NAMALWA (cell line): ENCODE measurements at places on chromosomes 5 and 9.

DNA sequence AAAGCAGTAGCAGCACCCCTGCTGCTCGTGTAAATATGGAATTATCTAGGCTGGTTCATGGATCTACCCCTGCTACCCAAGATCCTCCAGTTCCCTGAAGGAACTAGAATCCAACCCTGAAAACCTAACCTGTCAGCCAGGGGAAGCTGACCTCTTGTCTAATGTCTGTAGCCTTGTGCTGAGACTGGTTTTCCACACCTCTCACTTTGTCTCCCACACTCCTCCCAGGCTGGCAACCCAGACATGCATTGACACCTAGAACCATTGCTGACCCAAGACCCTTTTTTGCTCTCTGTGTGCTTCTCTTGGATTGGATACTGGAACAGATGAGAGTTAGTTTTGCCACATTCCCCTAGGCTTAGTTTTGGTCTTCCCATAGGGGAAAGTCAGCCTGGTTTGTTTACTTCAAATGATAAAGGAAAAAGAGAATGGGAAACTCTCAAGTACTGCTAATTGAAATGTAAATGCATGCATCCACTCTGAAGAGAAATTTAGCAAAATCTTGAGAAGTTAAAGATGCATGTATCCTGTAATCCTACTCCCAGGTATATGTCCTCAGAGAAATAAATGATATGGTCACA is 36.6 kb upstream of the NR4A3 start:
- DNase-seq = no peak

DNA sequence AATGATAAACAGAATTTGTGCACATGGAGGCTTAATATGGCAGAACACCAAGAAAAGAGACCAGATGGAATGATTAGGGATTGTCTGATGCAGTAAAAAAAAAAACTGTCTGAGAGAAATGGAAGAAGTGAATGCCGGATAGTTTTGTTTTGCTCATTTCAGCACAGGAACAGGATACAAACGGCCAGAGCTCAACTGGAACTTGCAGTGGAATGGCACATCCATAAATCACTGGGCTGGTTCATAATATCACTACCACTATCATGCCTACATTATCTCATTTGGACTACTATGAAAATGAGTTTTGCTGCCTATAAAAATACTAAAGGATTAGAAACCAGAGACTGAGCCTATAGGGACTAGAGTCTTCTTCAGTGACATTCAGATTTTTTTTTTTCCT is 9.7 kb downstream of the PTAR1 start:
- no peak for DNase-seq

GRCh38 chr5:67986761-67987160 is 228.8 kb upstream of the PIK3R1 start:
- DNase-seq = no peak

- no peak for DNase-seq
Measured at GRCh38 chr9:132239518-132239917, 77.7 kb downstream of the NTNG2 start.

DNA sequence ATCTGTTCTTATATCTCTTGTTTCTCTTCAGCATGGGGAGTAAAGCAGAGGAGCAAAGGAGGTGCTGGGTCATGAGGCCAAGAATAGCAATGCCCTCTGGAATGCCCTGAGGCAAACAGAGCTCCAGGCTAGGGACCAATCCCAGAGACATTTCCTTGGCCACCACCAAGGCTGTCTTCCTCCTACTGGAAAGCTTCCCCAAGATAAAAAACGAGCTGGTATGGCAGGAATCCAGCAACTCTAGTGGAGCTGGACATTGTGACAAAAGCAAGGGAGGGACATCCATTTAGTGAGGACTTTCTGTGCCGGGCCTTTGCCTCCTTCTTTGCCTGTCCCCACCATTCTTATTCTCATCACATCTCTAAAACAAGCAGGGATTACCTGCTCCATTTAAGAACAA is 161.6 kb downstream of the ASTN2 start:
- DNase-seq = no peak

DNA sequence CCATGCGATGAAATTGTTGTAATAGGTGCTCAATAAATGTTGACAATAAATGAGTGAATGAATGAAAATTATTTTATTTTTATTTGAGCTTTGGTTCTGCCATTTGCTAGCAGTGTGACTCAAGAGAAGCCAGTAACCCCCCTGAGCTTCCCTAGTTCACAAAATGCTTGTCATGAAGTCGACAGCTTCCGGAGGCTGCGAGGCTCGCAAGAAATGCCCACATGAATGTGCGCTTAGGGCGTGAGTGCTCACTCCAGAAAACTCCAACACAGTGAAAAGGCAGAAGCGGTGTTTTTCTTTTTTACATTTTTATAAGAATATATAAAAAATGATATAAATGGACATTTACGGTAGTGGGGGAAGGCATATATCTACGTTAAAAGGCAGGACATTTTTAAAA is 26.5 kb downstream of the CDKN2A start:
- DNase-seq = no peak

DNA sequence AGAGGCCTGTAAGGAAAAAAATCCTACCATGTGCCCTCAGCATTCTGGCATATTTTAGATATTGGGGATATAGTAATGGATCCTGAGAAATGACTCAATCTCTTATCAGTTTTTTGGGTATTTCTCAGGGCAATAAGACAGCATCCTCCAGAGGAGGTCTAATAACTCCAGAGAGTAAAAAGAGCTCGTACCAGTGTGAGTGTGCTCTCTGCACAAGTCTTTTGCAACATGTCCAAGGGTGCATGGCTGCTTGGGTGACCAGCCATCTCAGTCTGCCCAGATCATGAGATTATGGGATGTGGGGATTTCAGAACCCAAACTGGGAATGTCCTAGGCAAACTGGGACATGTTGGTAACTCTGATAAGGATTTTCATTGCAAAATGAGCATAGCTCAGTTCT is 15.3 kb downstream of the ASPN start:
- DNase-seq = no peak

DNA sequence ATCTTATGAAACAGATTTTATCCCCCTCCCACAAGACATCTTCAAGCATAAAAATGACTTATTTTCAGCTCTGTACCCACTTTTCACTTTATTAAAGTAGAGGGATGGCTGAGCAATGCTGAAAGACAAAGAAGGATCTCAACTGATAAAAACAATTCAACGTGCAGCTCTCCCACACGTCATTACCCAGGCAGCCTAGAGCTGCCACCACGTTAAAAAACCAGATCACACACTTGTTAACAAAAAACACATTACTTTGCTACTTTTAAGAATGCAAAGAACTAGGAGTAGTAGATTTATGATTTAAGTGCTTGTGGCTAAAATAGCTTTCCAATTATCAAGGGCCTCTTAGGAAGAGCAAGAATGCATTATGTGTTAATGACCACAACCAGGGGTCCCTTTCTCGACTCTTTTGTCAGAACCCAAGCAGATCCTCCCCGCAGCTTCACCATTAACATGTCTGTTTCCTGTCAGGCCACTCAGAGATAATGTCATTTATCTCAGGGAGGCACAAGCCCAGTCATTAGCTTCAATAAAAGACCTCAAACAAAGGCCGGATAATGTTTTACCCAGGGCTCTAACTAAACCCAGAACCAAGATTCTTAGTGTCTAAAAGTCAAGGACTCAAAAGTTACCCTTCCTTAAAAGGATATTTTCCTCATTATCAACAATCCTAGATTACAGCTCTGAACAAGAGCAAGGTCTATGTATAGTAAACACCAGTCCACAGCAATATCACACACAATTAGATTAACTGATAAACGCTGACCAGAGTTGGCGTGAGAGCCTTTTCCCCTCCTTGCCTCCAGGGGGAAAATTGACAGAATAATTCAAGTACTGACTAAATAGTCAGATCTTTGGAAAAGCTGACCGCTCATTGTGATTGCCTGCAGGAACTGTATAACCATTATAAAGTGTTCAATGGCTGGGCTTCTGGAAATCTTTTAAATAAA is 7.5 kb downstream of the ZNF608 start:
- peak; percentile 54 for DNase-seq

DNA sequence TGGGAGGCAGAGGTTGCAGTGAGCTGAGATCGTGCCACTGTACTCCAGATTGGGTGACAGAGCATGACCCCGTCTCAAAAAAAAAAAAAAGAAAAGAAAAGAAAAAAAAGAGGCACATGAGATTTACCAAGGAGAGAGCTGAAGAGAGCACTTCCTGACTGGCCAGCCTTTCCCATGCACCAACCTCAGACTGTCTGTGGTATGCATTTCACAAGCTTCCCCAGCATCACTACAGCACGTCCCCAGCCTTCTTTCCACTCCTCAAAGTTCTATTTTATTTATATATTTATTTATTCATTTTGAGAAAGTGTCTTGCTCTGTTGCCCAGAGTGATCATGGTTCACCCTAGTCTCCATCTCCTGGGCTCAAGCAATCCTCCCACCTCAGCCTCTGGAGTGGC is 13.6 kb upstream of the FUBP3 start:
- no peak for DNase-seq

DNA sequence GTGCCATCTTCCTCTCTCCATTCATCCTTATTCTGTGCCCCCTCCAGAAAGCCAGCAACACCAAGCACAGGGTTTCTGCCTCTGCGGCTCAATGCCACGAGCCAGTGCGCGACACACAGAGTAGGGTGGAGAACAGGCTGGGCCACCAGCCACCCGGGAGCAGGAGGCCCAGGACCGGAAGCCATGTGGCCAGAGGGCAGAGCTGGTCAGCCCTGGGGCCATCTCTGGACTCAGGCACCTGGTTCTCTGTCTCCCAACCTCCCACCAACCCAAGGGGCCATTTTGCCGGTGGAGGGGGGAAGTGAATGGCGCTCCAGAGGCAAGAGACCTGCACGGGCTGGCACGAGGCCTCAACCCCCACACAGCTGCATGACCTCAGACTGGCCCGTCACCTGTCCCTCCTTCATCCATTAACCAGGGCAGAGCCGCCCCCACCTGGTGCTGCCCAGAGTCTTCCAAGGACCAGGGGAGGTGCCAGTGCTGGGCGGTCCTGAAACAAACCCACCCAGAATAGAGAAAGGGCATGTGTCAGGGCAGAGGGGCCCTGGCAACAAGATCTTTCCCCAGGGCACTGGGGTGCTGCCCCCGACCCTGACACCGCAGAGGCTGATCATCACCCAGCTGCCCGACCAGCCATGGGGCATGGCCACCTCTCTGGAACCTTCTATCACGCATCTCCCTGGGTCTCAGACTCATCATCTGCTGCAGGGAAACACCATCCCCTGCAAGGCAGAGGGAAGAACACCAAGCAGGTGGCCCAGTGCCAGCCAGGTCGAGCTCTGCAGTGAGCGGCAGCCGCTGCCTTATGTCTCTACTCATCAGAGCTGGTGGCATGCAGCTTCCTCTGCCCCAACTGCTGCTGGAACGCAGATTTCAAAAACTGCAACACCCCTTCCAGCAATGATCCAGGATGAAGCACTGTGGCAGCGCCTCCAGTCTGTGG is 11.9 kb downstream of the VAV2 start:
- DNase-seq = no peak

DNA sequence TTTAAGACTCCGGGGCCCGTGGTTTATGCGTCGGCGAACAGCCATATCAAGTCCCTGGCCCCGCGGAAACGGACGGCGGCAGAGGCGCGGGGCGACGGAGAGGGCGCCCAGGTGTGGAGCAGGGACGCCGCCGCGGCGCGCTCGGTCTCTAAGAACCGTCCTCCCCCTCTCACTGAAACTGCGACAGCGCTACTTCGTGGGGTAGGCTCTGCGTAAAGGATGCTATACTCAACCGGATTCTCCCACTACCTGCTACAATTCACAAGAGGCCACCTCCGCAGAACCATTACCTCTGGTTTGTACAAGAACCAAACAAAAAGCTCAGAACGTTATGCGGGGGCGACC is 404 bp downstream of the MRNIP start:
- peak; percentile 65 for DNase-seq

DNA sequence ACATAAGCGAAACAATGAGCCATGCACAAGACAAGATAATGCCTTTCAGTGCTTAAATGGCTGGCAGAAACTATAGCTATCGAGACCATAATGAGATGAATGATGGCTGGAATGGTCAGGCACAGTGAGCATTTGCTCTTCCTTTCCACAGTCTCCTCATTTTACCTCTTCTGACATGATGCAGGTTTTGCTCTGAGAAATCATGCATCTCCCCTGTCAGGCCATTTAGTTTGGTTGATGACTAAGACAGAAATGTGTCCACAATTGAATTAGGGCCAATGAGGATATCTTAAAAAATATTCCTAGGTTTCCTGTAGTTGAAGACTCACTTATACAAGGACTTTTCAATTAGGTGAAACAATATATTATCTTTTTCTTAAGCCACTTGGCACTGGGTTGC is 475.1 kb downstream of the TMEM232 start:
- DNase-seq = no peak

DNA sequence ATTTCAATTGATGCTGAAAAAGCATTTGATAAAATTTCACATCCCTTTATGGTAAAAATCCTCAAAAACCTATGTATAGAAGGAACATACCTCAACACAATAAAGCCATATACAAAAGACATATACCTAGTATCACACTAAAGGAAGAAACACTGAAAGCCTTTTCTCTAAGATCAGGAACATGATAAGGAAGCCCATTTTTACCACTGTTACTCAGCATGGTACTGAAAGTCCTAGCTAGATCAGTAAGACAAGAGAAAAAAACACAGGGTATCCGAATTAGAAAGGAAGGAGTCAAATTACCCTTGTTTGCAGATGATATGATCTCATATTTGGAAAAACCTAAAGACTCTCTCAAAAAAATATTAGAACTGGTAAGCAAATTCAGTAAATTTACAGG is 350.2 kb upstream of the PDE4D start:
- no peak for DNase-seq

DNA sequence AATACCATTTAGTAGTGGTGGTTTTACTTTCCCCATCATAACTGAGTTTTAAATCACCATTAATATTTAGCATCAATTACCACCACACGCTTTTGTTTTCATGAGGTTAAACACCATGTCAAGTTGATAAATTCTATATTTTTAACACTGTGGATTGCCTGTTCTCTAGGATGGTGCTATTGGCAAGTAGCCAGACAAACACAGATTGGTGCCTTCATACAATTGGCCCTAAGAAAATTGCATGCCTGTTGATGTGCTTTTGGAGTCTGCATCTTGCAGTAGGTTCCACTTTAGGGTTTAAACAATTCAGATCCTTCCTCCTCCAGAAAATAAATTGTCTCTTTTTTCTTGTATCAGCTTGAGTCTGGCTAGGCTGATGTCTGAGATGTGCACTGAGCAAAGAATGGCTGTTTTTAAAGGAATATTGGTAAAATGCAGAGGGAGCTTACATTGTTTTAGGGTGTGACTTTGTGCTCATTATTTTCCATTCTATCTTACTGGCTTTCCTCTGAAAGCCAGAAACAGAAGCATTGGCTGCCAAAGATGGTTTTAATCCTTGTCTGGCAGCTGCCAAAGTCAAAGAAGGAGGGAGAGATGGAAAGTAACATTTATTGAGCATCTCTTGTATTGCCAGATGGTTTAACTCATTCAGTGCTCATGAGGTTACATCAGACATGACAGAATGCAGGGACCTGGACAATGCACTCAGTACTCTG is 19.6 kb upstream of the MAN2A1 start:
- no peak for DNase-seq

GRCh38 chr9:114928136-114928535 is 2.3 kb downstream of the TNFSF8 start:
- DNase-seq = peak; percentile 51

DNA sequence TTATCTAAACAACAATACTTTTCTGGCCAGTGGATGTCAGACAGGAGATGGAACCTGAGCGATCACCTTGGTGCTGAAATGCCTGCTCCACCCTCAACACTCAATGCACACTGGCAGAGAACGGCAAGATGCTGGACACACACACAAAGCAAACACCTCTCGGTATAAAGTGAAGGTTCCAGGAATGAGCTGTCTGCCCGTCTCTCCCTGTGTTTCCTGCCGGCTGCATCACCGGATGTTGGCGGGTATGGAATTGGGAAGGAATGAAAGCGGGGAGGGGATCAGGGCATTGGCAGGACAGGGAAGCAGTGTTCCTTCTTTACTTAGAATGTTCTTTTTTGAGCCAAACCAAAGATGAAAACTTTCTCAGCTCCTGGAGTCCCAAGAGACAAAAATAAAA is 59.2 kb downstream of the MED10 start:
- DNase-seq = no peak
